ENCODE measurements at places on chromosomes 16 and 17.

- no peak for DNase-seq
These were observed 358.3 kb downstream of the SOX9 start for GRCh38 chr17:72479113-72479512.

- no peak for DNase-seq
These were observed 71.9 kb downstream of the SDR42E1 start for GRCh38 chr16:81939164-81940056.

DNA sequence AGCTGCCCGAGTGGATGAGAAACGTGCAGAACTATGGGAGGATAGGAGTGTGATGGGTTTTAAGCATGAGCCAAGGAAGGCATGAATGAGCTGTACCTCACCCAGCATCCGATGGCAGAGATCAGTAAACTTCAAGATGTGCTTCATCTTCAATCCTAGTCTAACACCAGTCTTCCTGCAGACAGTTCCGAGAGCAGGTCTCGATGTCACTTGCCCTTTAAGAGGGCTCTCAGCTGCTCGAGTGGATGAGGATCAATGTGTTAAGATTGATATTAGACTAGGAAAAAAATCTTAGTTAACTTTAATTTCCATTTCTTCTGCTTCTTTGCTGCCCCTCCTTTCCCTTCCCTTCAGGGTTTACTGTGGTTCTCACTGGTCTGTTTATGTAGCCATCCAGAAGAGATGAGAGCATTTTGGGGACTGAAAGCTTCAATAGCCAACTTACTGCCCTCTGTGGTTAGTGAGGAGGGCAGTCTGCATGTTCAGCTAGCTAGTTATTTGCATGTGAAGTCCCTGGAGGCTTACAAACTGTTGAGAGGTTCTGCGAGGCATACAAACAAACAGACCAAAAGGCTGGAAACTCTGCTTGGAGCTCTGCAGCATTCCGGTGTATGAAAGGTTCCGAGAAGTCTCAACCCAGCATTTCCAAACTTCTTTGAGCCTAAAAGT, 15.3 kb downstream of the KLHL36 start:
- DNase-seq = no peak

DNA sequence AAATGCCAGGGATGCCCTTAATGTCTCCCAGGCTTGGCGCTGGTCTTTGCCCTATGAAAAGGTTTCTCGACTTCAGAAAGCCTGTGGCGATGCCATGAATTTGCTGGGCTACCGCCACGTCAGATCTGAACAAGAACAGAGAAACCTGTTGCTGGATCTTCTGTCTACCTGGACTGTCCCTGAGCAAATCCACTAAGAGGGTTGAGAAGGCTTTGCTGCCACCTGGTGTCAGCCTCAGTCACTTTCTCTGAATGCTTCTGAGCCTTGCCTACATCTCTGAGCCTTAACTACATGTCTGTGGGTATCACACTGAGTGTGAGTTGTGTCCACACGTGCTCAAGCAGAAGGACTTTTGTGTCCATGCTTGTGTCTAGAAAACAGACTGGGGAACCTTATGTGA, 11.4 kb downstream of the CHST4 start:
- peak; percentile 38 for DNase-seq

- DNase-seq = peak; percentile 55
These were observed 9.8 kb upstream of the TNRC6C start for GRCh38 chr17:77948690-77949114.
